ENCODE measurements at places on chromosomes 4 and X.

GRCh38 chr4:26406346-26406975 is 83.8 kb downstream of the CCKAR start:
- DNase-seq: no peak

GRCh38 chr4:105092356-105092755 is 54.3 kb upstream of the TET2 start:
- DNase-seq: no peak

DNA sequence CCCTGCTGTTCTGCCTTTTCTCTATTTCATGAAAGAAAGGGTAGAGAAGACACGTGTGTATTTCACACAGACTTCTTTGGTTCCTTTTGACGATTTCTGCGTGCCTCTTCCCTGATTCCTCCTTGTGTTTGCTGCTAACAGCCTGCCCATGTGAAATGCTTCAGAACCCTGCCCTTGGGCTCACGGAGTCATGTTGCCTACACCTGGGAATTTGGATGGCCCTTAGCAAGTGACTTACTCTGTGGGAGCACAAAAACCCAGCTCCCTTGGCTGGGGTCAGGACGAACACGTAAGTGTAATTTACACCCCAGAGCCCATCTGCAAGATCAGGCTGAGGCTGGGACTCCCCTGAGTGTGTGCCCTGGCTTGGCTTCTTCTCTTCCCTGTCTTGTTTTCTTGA is 220.3 kb upstream of the BCOR start:
- DNase-seq: no peak

- DNase-seq: no peak
These were observed 27.5 kb downstream of the ZFYVE28 start for GRCh38 chr4:2390784-2391421.

DNA sequence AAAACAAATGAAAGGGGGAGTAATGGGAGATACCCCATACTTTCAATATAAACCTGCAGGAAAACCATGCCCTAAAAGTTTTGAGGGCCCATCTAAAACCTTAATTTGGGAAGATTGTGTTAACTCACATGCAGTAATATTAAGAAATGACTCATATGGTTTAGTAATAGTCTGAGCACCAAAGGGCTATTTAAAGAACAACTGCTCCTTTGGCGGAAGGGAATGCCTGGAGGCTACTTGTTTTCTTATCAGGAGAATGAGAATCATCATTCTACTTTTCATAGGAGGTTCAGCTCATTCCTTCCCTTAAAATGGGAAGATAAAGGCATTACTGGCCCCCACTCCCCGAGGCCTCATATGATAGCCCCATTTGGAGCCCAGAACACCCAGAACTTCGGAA is 47.6 kb downstream of the SPIN3 start:
- DNase-seq: no peak

DNA sequence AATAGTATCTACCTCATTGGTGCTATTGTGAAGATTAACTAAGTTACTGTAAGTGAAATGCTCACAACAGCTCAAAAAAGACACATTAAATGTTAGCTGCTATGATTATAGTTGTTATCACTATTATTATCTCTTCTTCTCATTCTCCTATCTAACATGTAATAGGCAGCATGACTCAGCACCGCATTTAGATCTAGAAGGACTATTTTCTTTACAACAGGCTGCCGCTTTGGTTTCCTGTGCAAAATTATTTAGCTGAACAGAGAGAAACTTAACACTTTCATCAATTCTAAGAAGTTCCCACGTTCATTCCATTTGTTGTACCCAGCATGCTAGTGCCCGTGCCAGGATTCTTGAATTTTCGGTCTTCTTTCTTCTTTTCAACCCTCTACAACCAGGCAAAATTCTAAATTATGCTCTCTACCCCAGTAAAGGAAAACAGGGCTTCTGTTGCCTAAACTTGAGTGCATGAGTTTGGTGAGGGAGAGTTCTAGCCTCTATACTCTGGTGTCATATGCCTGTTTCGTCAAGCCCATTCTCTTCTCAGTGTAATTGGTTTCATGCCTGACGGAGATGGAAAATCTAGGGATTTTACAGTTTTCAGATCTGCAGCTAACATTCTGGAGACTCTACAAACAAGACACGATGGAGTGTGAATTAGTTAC is 378.9 kb downstream of the PPP1R2C start:
- DNase-seq: no peak

GRCh38 chr4:3434881-3435685 is 6.7 kb upstream of the HGFAC start:
- DNase-seq: no peak

- DNase-seq: no peak
These were observed 426.3 kb downstream of the KCNIP4 start for GRCh38 chr4:21522296-21522695.

DNA sequence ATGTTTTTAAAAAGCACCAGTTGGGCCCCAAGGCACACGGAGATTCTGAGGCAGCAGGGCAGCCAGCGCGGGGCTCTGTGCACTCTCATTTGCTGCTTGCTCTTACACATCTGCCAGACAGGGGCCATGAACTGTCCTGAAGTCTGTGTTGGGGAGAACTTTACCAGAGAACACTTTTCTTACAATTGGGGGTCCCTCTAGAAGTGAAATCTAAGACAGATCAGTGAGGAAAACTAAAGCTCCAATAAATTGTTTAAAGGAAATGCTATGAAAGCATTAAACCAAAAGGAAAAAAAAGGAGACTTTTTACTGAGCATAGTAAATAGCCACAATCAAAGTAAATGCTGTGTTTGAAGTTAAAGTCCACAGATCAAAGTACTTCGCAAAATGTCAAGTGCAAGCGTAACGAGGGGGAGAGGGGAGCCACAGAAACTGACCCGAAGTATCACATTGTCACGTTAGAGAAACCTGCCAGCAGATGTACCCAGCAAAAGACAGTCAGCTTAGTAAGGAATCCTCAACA is 37.8 kb downstream of the SORBS2 start:
- no peak for DNase-seq

DNA sequence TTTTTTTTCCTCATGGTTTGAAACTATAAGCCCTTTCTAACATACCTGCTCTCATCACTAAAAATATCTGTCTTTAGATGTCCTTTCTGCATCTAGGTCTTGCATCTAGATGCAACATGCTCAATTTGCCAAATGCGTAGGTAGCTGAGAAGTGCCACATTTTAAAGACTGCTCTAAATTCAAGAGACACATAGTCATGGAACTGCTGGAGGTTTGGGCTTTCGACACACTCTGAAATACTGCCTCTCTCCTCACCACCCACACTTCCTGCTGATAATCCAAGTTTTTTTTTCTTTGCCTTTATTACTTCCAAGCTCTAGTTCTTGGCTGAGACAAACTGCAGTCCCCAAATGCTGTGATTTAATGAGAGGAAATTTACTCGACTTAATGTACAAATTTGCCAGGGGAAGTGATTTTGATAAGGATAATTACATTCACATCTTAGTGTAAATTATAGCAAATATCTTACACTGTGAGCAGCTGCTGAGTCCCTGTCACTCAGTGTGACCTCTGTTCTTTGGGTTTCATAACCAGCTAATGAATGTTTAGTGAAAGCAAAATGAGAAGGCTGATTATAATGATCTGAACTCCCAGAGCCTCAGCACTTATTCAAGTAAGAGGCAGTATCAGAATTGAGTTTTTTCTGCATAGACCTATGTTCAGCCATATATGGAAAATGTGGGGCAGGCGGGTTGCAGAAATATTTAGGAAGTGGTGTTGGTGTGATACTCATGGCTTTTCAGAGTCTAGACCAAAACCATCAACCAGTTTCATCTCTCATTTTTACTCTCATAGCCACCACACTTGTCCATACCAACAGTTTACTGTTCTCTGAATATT is 31.3 kb downstream of the DRD5 start:
- no peak for DNase-seq

DNA sequence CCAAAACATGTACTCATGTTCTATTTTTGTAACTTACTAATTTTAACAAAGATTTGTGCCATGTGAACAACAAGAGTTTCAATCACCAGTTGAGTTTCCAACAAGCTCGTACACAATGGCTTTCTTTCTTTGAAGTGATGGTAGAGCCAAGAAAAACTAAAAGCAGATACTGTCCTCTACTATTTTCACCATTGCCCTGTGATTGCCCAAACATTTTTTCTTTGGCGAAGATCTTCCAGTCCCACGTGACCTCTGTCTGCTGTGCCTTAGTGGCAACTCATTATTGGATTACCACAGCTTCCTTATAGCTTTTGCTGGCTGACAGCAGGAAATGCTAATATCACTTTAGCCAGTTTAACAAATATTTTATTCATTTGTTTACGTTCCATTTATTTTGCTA is 1147.1 kb downstream of the STIM2 start:
- DNase-seq: no peak

DNA sequence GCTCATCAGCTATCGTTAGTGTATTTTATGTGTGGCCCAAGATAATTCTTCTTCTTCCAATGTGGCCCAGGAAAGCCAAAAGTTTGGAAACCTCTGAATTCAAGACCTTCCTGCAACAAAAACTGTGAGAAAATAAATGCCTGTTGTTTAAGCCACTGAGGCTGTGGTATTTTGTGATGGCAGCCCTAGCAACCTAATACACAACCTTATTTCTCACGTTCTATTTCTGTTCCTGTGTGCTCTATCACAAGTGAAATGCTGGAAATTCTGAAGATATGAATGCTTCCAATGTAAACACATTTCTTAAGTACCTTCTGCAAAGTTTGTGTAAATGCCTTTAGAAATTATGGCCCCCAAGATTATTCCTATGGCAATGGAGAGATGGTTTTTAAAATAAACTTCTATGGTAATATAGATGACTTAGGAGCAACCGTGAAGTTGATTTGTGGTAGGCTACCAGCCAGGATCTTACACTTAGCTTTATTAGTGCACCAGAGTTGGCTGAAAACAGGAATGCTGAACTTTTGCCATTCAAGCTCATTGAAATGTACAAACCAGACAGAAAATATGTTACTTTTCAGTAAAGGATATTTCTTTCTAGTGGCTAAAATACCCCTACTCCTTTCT is 148.0 kb downstream of the USP46 start:
- DNase-seq: no peak

DNA sequence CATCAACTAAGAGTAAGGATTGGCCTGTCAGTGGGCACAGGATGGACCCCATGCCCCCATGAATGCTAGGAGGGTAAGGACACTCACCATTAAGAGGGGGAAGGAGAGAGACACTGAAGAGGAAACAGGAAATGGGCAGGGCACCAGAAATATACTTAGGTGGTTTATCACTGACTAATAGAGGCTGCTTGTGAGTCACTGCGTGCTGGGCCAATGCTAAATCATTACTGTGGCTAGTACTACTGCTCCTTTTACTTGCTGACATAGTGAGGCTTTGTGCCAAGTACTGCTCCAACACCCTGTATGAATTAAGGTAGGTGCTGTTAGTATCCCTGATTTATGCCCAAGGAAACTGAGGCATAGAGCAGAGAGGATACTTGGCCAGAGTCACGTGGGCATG is 130.4 kb upstream of the FRMPD4 start:
- DNase-seq: no peak

DNA sequence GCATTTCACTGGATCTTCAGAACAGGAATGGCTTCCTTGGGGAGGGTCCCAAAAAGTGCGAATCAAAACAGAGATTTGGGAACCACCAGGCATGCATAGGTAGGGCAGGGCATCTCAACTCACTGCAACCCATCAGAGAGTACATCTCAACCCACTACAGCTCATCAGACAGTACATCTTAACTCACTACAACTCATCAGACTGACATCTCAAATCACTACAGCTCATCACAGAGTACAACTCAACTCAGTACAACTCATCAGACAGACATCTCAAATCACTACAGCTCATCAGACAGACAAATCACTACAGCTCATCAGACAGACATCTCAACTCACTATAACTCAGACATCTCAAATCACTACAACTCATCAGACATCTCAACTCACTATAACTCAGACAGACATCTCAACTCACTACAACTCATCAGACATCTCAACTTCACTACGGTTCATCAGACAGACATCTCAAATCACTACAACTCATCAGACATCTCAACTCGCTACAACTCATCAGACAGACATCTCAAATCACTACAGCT is 47.5 kb upstream of the CLDN34 start:
- DNase-seq: no peak

GRCh38 chr4:110484767-110485166 is 8.8 kb downstream of the ENPEP start:
- no peak for DNase-seq

DNA sequence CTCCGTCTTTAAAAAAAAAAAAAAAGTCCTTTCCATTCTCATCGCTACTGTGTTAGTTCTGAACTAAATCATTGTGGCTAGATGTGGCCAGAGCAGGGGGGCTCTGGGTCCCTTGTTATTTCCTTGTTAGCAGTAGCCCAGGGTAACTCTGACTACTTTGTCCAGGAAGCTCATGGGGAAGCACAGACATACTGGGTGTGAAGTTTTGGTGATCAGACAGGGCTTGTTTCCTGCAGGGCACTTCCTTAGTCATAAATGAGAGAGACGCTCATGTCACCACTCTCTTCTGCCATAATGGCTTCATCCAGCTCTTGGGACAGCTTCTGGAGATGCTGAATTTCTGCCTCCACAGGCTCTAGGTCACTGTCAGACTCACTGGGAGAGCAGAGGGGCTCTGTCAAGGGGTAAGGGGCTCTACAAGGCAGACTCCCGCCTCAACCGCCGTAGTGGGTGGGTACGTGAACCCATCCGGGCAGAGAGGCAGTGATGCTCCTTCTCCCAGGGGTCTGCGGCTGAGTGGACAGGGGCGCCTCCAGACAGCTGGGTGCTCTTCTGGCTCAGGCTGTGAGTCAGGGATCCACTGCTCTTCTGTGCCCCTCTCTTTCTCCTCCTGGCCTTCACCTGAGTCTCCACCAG is 12.9 kb downstream of the STIM2 start:
- peak; percentile 20 for DNase-seq

GRCh38 chrX:121161501-121161933 is 114.1 kb downstream of the GLUD2 start:
- no peak for DNase-seq

DNA sequence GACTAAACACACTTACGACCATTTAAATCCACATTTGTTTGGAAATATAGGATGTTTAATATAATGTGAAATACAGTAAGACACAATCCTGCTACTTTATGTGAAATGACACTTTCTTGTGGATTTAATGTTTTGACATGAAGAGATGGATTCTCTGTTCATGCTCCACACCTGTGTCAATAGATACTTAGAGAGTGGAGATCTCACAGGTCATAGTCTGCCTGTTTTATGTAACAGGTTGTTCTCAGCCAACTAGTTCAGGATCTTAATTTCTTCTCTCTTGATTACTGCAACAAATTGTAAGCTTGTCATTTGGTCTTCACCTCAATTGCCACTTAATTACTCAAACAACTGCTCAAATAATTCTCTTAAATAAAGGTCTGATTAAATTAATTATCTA is 1621.2 kb downstream of the PCDH7 start:
- DNase-seq: no peak

Data from stimulated activated CD8-positive, alpha-beta memory T cell treated with anti-CD3 and anti-CD28 coated beads, Interleukin-12 subunit alpha, Interleukin-12 subunit beta, amount 100 ng/mL, for 1 hour (primary cell).